ENCODE measurements at places on chromosomes 12 and 14.

GRCh38 chr12:30622509-30622908, 73.2 kb downstream of the IPO8 start:
- DNase-seq: no peak

DNA sequence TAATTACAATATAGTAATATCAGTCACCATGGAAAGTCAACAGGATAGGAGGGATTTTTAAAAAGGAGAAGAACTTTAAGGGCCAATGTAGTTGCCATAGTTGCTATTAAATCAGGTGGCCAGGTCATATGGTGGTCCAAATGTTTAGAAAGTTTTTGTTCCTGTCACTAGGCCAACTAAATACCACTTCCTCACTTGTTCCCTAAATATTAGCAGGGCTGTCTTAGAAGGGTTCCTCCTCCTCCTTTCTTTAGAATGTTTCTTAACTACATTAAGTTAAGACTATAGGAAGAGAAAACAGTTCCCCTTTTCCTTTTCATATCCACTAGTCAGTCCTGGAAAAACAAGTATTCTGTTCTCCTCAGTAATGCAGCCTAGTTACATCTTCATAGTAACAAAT, 50.3 kb downstream of the MON2 start:
- no peak for DNase-seq

DNA sequence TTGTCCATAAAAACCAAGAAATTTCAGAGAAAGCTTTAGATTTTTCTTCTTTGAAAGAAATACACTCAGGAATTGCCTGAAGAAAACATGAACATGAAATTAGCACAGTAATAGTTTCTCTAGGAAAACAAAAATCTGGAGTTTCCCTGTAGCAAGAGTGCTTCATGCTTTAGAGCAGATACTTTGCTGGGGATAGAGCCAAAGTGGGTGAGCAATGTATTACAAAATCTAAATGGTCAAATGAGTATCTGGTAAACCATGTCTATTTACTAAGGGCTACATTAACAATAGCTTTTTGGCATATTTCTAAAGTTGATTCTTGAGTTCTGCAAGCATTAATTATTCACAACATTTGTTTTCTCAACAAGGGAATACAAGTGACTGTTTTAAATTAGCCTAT, 26.2 kb downstream of the AVPR1A start:
- no peak for DNase-seq

DNA sequence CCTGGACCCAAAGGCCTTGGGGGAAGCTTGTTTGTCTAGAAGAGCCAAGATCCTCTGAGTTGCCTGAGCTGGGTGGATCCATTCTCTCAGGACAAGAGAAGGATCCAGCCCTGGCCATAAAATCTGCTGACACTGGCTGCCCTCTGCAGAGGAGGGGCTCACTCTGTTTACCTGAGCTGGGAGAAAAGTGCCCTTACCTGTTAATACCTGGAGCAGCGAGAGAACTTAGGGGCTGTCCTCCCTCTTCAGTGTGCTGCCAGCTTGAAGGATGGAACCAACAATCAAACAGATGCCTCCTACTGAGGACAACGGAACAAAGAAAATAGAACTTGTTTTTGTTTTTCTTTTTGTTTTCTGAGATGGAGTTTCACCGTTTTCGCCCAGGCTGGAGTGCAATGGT, 7.3 kb upstream of the KRT7 start:
- DNase-seq: no peak

DNA sequence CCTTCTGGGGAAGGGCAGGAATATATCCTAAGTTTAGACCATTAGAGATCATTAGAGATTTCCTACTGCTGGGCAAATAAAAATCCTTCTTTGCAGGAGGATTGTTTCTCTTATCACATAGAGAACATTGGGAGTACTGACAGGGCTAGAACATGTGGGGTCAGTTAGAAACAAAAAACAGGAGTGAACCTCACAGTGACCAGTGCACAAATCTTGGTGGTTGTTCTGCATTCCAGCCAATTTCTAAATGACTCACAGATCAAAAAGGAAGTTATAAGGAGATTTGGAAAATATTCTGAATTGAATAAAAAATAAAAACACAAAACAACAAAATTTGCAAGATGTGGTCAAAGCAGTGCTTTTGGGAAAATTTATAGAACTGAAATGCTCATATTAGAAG, 118.8 kb downstream of the LLPH start:
- no peak for DNase-seq

DNA sequence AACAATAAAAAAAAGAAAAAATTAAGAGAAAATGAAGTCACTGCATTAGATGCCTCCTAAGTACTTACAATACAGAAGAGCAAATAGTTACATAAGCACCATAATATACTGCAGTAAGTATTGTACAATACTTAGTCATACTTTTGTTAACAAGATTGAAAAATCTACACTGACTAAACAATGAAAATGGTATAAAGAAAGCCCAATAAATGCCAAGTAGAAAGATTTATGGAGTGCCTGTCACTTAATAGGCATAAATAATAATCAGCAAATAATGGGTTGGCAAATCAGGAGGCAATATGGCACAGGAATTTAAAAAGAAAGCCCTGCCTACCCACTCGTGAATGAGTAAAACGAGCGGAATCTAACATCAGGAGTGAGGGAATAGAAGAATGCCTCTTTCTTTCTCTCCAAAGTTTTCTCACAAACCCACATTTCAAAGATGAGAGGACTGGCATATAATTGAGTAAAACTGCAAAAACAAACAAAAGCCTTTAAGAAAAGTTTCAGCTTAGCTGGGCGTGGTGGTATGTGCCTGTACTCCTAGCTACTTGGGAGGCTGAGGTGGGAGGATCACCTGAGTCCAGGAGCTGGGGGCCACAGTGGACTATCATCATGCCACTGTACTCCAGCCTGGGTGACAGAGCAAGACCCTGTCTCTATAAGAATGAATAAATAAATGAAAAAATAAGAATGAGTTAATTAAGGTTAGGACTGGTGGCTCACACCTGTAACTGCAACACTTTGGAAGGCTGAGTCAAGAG, 36.1 kb downstream of the CRY1 start:
- no peak for DNase-seq

- DNase-seq: no peak
These were observed 627 bp downstream of the HOXC8 start for GRCh38 chr12:54009171-54010052.

DNA sequence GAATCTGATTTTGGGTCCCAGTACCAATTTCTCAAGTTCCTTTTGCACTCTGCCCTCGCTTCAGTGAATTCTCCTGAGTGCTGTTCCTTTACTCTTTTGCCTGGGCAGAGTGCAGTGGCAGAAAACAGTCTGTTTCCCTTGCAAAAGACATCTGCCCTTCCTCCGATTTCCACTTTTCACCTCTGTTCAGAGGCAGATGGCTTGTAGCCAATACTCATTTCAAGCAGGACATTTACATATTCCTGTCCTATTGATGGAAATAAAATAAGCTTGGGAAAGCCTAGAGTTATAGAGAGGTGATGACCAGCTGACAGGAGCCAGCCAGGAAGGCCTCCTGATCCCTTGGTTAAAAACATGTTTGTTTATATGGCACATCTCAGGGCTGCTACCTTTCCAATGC, 111.0 kb downstream of the SLC8A3 start:
- peak; percentile 76 for DNase-seq

DNA sequence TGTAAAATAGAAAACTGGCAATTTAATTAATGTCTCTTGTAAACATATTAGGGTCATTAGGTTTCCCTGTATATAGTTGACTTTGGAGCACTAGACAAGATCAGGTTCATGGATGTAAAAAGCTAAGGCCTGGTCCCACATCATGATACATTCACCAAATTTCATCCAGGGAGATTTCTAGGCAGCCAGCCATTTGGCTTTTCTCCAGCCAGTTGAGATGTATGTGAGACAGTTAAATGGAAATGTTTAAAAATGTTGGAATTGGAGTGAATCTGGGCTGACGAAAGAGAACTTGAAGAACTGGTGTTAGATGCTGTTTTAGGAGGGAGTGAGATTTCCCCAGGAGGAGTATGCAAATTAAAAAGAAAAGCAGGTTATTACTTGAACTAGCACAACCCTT, 41.8 kb upstream of the CLEC14A start:
- DNase-seq: peak; percentile 32

- DNase-seq: no peak
These were observed 78.8 kb upstream of the EVL start for GRCh38 chr14:99986396-99986795.
